Naive thymus-derived CD4-positive, alpha-beta T cell (primary cell): ENCODE measurements at places on chromosomes 2 and 18. TPM values are rescaled to one million over a fixed set of nuclear protein-coding genes. Genes with fewer than 3 reads are reported as not detected.

DNA sequence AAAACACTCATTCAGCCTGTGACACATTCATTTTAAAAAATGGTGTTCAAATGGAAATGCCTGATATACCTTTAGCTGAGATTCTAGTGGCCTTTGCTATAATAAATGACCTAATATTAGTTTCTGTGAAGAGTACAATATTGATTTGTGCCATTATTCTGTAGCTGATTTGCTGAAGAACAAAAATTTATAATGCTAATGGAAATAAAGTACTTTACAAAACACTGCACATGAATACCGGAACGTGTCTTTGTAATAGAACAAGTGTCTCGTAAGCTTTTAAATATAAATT lies 138.7 kb downstream of the WDR7 start:
- DNase-seq = no peak

- DNase-seq = no peak
Measured at GRCh38 chr2:135457279-135457678, 73.7 kb downstream of the ZRANB3 start.

DNA sequence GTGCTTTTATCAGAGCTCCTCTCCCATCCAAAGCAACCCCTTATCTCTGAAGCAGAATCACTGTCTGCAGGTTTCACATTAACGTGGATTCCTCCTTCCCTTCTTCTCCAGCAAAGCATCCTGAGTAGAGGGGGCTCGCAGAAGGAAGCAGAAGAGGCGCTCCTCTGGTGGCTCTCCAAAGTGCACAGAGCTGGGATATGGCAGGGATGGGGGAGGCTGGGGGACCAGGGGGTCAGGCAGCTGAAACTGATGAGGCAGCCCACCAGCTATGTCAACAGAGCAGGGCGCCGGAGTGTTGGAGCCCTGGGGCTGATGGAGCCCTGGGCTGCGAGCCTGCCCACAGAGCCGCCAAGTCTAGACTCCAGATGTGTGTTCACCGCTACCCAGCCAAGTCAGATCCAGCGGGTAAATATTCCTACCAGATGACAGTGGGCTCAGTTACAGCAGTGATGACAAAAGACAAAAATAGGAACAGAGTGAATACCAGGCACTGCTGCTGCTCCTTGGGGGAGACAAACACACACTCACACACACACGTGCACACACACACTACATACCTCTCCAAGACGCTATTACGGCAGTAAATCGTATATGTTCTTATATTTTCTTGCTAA lies 678.3 kb upstream of the ID2 start:
- no peak for DNase-seq

- no peak for DNase-seq
Measured at GRCh38 chr2:7676714-7677113, 759.5 kb downstream of the RNF144A start.

- no peak for DNase-seq
Measured at GRCh38 chr18:78607784-78608183, 371.8 kb upstream of the SALL3 start.

DNA sequence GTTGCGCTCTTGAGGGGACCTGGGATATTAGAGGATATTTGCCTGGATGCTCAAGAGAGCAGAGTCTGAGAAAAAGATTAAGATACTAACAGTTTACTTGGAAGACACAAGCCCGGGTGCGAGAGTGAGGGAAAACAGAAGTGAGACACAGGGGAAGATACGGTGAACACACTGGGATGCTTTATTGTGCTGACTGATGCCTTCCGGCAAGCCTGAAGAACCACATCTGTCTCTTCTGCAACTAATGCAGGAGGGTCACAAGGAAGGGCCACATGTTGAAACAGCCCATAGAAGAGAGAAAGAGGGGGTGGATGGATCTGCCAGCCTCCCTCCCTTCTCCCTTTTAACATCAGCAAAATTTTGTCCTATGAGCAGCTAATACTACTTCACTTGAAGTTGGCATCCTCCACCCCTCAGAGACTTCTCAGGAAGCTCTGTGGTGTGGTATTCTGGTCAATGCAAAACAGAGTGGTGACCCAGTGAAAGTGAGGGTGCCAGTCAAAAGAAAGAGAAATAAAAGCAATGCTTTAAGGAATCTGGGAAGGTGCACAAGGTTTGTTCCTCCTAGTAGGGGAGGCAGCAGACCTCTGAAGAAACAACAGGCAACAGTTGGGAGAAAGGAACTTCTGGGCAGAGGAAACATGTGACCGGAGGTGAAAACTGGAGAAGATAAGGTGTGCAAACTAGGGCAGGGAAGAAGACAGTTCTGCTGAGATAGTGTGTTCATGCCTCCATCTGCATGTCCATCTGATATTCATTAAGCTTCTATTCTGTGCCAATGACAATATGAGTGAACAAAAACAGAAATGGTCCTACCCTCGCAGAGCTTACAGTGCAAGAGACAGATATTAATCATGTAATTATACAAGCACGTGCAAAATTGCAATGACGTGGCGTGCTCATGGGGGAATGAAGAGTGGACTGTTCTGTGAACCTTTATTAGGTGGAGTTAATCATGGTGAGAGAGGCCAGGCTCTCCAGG lies 107.1 kb downstream of the LYPD6B start:
- DNase-seq = no peak

DNA sequence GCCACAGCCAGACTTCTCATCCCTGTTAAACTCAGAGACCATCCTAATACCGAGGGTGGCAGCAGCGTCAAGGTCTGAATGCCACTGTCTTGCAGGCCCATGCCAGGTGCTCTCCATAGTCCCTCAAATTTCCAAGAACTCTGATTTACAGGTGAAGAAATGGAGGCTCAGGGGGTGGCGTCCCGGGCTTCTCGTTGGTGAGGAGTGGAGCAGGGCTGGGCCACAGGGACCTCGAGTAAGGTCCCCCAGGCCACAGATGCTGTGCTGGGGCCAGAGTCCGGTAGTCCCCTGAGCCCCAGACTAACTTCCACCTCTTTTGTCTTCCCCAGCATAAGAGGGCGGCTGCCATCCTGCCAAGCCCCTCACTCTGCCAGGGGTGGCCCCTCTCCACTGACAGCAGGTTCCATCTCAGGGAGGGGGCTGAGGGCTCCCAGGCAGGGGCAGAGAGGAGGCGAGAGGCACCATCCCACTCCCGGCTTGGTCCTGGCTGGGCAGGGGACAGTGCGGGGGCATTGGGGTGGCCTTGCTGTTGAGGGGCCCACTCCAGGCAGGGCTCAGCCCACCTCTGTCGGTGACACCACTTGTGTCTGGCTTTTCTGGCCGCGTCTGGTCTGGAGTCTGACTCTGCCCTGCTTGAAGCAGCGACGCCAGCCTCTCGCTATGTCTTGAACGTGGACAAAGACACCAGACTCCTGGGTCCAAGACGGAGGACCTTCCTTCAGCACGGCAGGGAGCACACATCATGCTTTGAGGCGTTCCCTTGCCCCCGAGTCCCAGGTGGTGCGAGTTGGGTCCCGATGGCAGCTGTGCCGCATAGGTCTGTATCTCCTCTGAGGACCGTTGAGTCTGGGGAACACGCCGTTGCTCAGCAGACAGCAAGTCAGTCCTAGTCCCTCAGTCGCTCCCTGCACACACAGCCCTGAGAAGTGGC lies 15.9 kb upstream of the KLHL30 start:
- no peak for DNase-seq

DNA sequence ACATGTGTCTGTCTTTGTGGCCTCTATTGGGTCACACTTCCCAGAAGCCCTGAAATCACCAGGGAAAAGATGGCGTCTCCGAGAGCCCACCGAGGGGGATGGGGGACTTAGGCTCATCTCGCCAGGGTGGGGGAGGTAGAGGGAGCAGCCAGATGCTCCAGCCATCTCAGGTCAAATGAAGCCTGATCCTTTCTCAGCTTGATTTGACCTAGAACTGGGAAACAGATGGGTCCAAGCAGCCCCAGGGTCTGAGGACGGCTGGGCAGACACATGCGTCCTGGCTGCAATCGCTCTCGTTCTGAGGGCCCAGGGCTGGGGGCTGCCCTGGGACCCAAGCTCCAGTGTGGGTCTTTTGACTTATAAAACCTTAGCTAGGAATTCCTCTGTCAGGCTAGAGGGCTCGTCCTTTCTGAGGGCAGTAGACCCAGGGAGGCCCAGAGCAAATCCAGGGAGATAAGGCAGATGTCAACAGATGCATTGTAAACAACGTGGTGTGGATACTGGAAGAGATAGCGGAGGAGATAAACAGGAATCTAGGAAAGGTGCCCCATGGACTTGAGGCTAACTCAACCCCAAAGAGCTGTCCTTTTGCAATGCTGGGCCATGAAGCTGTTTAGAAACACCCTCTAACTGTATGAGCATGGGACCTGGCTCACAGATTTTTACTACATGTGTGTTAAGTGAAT lies 127.7 kb downstream of the MYCN start:
- no peak for DNase-seq

GRCh38 chr2:221716426-221717303 lies 144.6 kb upstream of the EPHA4 start:
- no peak for DNase-seq

GRCh38 chr2:64982311-64982857 lies 6.8 kb upstream of the SLC1A4 start:
- DNase-seq = no peak

GRCh38 chr18:27763936-27764335 lies 413.0 kb downstream of the CDH2 start:
- no peak for DNase-seq

DNA sequence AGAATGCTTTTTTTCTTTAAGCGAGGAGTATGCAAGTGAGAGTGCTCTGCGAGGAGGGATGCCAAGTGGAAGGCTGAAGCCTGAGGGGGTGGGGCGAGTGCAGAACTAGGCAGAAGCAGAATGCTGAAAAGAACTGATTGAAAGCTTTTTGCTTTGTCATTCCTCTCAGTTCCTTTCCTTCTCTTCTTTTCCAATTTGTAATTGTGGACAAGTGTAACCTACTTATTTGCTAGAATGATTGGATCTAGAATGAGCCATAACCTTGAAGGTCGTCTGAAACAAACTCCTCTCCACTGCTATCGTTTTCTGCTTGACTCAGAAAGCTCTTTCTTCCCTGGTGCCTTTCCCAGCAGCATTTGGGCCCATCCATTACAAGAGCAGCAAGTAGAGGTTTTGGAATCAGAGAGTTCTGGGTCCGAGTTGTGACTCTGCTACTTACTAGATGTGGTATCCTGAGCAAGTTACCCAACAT lies 115.3 kb downstream of the METTL8 start:
- DNase-seq = no peak

- no peak for DNase-seq
Measured at GRCh38 chr2:29879456-29879855, 41.9 kb downstream of the ALK start.

DNA sequence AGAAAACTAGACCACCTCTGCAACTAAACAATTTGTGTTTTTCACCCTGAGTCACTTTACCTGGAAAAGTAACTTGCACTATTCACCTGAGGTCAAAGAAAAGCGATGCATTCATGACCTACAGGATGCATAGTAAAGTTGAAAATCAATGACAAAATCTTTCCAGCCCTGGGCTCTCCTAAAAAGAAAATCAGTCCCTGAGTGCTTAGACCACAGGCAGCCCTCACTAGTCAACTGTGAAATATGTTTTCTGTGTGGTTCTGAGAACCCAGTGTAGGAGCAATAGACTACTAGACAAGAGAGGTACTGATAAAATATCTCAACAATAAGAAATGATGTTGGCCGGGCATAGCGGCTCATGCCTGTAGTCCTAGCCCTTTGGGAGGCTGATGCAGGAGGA lies 133.1 kb downstream of the TXNL1 start:
- no peak for DNase-seq

- no peak for DNase-seq
Measured at GRCh38 chr2:74573747-74574562, 19.4 kb downstream of the DOK1 start.

DNA sequence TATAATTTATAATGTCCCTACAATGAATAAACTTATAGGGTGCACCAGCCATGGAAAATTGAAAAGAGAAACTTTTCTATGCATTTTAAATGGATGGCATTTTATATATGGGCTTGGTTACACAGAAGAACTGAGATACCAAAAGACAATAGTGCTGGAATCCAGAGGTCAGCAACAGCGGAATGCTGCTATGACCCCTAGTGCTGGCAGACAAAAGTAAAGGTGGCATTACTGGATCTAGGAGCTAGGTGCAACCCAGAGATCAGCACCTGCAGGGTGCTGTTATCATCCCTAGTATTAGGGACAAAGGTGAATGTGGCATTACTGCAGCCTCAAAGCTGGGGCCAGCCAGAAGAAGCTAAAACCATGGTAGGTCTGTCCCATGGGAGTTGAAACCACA lies 392.7 kb upstream of the ST6GAL2 start:
- DNase-seq = no peak

GRCh38 chr18:58005011-58005410 lies 39.0 kb upstream of the NEDD4L start:
- DNase-seq = no peak

GRCh38 chr2:64558445-64559081 lies 34.4 kb downstream of the AFTPH start:
- DNase-seq = no peak

DNA sequence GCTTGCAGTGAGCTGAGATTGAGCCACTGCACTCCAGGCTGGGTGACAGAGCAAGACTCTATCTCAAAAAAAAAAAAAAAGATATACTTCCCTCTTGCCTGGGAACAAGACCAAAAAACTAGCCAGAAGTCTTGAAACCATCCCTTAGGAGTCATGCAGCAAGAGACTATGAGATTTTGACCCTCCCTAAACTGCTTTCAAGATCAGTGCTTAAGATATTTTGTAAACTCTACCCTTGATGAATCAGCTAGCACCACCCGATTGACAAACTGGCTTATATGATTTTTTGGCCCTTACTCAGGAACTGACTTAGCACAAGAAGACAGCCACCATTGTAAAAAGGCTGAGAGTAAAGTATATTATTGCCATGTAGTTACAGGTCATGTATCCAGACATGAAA lies 3.8 kb downstream of the SULT1C3 start:
- DNase-seq = no peak

GRCh38 chr2:48161628-48162027 lies 255.3 kb upstream of the FBXO11 start:
- no peak for DNase-seq

DNA sequence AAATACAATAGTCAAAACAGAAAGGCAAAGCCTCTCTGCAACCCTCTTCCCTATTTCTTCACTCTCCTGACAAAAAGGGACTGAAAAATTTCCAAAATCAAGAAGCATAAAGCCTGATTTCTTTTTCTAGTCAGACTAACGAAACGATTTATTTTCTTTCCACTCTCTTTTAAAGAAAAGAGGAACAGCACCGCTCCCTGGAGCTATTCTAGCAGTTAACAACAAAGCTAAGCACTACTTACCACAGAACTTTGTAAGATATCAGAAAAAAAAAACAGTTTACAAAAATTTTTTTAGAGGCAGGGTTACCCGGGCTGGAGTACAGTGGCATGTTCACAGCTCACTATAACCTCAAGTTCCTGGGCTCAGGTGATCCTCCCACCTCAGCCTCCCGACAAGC lies 14.4 kb upstream of the FHL2 start:
- DNase-seq = no peak

GAREM1 gene
- not detected for total RNA-seq

AQP12A gene
- total RNA-seq = not detected

SERPINB4 gene
- total RNA-seq = not detected

OR6B2 gene
- total RNA-seq = not detected

PAX3 gene
- not detected in 2 replicates for total RNA-seq

COLEC12 gene
- total RNA-seq = not detected

PCARE gene
- total RNA-seq = not detected

DNAH6 gene
- 0.41 and 0.73 TPM in 2 replicates for total RNA-seq

DNAJC5G gene
- total RNA-seq = not detected

SCYGR4 gene
- total RNA-seq = not detected
